IMR-90 (cell line): ENCODE measurements at places on chromosomes 6 and 20. TPM values are rescaled to one million over a fixed set of nuclear protein-coding genes. Genes with fewer than 3 reads are reported as not detected.

DNA sequence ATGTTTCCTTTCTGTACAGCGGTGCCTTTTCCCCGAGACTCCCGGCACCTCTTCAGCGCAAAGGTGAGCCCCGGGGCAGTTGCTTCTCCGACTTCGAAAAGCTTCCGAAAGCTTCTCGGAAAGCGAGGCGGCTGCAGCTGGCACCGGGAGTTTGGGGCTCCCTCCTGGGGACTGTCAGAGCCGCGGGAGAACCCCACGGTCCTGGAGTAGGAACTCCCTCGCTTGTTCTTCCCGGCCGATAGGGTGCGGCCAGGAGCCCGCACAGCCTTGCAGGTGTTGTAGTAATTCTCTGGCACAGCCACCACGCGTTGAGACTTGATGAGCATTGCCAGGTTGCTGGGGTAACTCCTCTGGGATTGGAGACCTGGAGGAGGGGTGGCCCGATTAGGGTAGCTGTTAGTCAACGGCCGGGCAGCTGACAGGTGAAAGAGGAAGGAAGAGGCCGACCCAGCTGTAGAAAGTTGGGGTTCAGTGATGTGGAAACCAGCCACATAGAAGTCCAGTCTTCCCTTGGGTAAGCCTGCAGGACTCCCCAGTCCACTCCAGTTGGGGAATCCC, 721 bp downstream of the KDM1B start:
- DNase-seq = peak; percentile 27

Gene ANGPT4
- not detected in 2 replicates for polyA plus RNA-seq

GRCh38 chr6:71321314-71321713, 32.7 kb downstream of the OGFRL1 start:
- no peak for DNase-seq

DNA sequence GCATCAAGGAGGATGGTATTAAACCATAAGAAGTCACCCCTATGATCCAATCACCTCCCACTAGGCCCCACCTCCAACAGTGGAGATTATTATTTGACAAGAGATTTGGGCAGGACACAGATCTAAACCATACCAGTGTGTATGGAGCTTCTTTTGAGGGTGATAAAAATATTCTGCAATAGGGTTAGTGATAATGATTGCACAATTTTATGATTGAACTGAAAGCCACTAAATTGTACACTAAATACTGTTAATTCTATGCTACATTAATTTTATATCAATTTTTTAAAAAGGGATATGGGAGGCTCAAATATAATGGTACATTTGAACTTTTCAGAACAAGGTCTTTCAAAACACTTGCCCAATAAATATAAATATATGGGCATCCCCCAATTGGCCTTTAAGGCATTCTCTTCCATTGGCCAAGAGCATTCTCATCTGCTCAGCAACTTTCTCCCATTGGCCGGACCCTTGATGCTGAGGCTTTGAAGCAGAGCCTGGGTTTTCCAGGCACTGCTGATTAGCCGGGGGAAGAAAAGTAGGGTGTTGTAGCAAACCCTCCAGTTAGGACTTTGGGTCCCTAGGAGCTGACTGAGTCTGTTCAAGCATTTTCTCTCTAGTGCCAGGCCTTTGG, 209.9 kb downstream of the LRFN2 start:
- DNase-seq = no peak

DNA sequence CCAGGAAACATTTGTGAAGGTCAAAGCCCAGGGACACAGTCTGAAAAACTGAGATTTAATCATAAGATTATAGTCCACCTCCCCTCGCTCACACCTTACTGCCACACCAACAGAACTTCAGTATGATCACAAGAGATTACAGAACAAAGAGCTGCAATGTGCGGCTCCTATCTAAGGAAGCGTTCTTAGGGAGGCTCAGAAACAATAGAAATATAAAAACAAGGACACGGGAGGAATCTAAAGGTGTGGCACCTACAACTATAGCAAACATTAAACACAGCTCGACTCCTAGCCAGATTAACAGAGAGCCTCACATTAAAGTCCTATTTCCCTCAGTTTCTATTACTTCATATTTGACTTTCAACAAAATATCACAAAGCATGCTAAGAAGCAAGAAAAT, 40.4 kb upstream of the THEMIS start:
- no peak for DNase-seq

- no peak for DNase-seq
Measured at GRCh38 chr6:150752409-150752808, 113.1 kb upstream of the MTHFD1L start.

Gene ZC2HC1B
- not detected in 2 replicates for polyA plus RNA-seq

Gene MATN4
- polyA plus RNA-seq = 0.12 and 0.13 TPM in 2 replicates

- DNase-seq = no peak
Measured at GRCh38 chr20:20368418-20369249, 730 bp downstream of the INSM1 start.

Gene C20orf202
- not detected in 2 replicates for polyA plus RNA-seq

GRCh38 chr20:59448196-59448595, 147.8 kb downstream of the EDN3 start:
- DNase-seq = no peak

DNA sequence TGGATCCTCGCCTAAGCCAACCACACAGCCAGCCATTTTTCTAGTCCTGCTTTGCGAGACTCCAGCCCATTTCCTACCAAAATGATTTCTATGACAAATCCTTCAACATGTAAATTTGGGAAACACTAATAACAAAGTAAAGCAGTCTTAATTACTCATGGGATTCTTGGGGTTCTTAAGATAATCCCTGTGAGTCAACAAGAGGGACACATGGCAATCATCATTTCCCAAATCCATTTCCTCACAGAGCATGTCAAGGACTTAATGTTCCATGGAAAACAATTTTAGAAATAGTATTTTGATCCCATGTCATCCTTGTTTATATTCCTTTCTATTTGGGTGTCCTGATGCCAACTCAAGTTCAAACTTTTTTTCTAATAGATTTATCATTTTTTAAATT, 322.7 kb upstream of the NOX3 start:
- no peak for DNase-seq

DNA sequence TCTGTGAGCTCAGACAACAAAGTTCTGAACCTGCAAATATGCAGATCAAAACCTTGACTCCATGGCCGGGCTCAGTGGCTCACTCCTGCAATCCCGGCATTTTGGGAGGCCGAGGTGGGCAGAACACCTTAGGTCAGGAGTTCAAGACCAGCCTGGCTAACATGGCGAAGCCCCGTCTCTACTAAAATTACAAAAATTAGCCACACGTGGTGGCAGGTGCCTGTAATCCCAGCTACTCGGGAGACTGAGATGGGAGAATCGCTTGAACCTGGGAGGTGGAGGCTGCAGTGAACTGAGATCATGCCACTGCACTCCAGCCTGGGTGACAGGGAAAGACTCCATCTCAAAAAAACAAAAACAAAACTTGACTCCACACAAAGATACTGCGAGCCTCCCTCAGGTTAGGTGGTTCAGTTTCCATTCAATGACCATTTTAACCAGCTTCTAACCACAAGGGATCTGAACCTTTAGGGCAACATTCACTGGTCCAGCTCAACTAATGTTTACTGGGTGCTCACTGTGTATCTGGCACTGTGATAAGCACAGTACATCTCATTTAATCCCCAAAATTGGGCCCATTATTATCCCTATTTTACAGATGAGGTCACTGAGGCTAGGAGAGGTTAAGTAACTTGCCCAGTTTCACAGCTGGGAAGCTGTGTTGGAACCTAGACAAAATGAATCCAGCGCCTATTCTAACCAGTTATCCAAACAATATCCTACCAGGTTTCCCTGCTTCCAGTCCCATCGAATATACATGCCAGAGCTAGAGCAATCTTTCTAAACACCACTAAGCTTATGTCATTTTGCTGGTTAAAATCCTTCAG, 1.8 kb downstream of the SNRPB start:
- DNase-seq = peak; percentile 29

GRCh38 chr6:123945386-123945785, 141.7 kb downstream of the NKAIN2 start:
- no peak for DNase-seq

Gene SLC17A1
- not detected in 2 replicates for polyA plus RNA-seq

Gene DOP1A
- polyA plus RNA-seq = 4.2 and 6.0 TPM in 2 replicates

GRCh38 chr20:37911261-37911660, 8.3 kb downstream of the VSTM2L start:
- no peak for DNase-seq
